Cerebellar nuclear complex (tissue), 1 donor: ENCODE measurements at places on chromosomes 6 and 20.

- no peak for DNase-seq
These were observed 122.2 kb downstream of the JPH2 start for GRCh38 chr20:44064501-44065400.

- no peak for DNase-seq
These were observed 187.7 kb upstream of the PRSS16 start for GRCh38 chr6:27059621-27060425.

- no peak for DNase-seq
These were observed 15.6 kb upstream of the HMGN3 start for GRCh38 chr6:79250107-79250514.

DNA sequence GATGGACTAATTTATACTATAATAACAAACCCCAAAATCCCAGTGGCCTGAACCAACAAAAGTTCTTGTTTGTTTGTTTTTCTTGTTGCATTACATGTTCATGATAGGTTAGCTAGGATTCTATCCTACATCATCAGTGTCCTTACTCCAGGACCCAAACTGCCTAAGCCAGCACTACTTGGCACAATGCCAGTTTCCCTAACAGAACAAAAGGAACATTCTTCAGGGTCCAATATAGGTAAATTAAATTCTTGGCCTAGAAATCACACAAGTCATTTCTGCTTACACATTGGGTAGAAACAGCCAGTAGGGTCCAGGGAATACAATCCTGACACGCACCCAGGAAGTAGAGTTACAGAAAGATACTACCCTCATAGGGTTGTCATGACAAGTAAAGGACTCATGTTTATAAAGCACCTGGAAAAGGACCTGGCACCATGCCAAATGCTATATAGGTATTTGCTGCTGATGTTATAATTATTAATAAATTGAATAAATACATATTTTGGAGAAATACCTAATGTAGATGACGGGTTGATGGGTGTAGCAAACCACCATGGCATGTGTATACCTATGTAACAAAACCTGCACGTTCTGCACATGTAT, 38.8 kb downstream of the RCAN2 start:
- no peak for DNase-seq

- no peak for DNase-seq
These were observed 52.4 kb downstream of the FNDC1 start for GRCh38 chr6:159221486-159222170.

GRCh38 chr6:142871910-142872331, 73.1 kb downstream of the HIVEP2 start:
- no peak for DNase-seq

GRCh38 chr6:153214436-153214835, 83.4 kb upstream of the RGS17 start:
- DNase-seq: no peak

DNA sequence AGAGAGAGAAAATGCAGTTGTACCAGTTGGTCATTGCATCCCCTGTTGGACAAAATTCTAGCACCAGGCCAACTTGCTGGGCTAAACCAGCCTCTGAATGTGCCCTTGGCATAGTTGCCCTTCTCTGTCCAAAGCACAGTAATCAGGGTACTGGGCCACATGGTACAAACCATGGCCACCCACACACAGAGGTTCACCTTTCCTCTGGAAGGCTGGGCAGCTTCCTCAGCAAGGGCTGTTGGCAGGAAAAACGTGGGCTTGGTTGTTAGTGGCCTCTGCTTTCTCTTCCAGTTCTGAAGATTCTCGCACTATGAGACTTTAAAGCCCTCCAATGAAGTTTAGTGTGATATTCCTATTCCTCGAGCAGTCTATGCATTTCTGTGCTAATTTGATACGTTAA, 706 bp downstream of the DDO start:
- no peak for DNase-seq

DNA sequence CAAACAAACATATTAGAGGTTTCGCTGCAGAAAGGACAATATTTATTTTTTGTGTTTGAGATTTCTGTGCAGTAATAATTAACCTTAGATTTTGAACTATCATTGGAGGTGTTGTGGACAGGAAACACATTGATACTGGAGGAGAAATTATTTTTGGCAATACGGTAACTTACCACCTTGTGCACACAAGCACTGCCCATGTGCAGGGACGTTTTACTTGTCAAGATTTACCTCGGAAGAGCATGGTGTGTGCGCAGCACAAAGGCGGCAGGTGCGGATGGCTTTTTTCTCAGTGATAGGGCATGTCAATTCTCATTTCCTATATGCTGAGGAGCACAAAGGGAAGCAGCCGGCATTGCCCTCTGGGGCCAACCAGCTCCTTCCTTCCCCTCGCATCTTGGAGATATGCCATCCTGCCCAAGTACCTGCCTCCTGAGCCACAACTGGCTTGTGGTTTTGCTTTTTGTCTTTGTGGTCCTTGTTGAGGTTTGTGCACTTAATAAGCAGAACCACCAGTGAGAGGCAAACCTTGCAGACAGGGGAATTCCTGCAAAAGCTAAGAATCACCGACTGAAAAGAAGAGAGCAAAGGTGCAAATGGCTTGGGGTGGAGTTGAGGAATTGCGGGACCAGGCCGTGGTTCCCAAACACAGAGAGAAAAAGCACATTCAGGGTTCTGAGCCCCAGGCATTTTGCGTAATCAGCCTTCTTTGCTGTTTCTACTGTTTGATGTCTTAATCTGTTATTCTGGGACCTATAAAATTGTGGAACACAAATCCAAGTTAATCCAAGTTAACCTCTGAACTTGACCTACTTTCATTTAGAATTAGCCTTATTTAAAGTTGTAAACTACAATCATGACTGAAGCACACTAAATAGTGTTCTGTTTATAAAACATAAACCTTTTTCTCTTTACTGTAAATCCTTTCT, 21.9 kb downstream of the SAMD5 start:
- no peak for DNase-seq

DNA sequence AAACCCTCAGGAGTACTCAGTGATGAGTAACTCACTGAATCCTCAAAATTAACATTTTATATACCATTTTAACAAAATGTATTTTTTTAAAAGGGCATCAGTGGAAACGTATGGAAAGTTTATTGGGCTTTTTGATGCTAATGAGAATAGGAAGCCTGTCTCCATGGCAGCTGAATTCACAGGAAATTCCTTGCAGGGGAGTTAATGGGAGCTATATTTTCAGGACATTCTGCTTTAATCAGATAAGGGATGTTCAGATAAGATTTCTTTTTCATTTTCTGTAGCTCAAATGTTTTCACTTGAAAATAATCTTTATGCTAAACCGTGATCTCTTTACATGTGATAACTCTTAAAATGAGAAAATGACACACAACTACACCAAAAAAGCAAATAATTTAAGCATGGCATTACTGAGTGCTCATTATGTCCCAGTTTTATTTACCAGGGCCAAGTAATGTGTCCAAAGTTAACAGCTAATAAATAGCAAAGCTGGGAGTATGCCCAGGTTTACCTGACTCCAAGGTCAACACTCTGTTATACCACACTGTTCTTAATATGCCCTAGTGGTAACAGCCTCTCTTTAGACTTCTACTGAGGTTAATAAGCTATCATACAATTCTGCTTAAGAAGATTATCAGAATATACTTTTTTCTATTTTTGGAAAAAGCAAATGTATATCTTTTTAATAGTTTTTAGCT, 348.1 kb downstream of the GRIK2 start:
- DNase-seq: no peak

GRCh38 chr6:43339168-43339567, 30.3 kb downstream of the ZNF318 start:
- no peak for DNase-seq

- DNase-seq: no peak
These were observed 110.6 kb upstream of the GLP1R start for GRCh38 chr6:38937839-38938613.
